CD4-positive, alpha-beta T cell treated with Interleukin-6 for 4 hours (primary cell): ENCODE measurements at places on chromosomes 13 and 19.

GRCh38 chr19:1156305-1156801 lies 17.7 kb downstream of the SBNO2 start:
- DNase-seq, result no peak

DNA sequence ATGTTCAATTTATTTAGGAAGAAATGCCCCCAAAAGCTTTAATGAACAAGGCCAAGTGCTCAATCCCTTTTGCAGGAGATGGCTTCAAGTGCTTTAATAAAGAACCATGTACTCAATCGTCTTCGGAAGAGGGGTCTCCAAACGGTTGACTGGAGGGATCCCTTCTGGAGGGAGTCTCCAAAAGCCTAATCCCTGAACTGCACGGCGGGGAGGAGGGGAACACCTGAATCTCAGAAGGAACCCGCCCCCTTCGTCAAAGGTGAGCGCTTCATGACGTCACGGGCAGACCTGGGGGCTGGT lies 505 bp downstream of the PAF1 start:
- peak; percentile 76 for DNase-seq

- DNase-seq, result no peak
These were observed 52.4 kb downstream of the TNFSF11 start for GRCh38 chr13:42626176-42626860.

GRCh38 chr13:37769078-37769477 lies 100.5 kb downstream of the TRPC4 start:
- DNase-seq, result no peak

DNA sequence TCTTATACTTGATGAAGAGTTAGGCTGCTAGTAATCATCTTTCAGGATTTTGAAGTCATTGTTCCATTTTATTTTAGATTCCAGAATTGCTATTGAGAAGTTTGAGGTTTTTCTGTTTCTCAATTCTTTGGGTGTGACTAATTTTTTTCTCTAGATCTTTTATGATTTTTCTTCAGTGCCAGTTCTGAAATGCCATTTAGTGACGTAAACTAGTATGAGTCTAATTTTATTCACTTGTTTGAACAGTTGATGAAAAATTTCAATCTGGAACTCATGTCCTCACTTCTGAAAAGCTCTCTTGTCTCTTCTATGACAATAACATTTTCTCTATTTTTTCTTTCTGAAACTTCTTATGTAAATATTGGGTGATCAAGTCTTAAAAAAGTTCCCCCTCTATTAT lies 188.5 kb upstream of the HTR2A start:
- DNase-seq, result no peak
